ENCODE measurements at places on chromosomes 4 and X.
A peak's percentile ranks its signal among the peaks of the same experiment; 100 is the strongest.

DNA sequence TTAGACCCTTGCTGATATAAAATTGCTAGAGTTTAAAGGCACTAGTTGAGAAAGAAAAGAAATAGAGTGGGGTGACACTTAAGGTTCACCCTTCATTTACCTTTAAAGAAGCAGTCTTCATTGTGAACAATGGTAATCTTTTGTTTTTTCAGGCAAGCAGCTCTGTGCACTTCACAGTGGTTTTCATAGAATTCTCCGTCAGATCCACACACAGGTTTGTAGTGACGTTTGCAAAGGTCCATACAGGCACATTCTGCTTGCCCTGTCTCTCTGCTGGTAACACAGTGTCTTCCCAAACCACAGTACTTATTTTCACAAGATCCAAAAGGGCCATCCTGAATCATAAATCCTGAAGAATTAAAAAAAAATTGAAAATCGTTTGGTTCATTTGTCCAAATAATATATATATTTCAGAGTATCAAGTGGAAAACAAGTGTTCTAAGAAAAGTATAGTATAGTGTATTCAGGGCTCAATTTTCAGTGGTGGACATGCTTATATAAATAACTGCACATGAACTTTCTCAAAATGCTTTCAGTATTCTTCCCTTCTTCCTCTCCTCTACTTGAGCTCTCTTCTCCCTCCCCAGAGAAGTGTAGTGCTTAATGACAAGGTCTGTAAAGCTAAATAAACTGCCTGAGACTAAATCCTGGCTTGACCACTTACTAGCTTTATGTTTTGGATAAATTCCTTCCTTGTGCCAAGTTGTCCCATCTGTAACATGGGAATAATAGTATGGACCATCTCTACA, 243.3 kb downstream of the FSTL5 start:
- no peak for DNase-seq

GRCh38 chr4:10761903-10762302, 77.3 kb upstream of the CLNK start:
- no peak for DNase-seq

DNA sequence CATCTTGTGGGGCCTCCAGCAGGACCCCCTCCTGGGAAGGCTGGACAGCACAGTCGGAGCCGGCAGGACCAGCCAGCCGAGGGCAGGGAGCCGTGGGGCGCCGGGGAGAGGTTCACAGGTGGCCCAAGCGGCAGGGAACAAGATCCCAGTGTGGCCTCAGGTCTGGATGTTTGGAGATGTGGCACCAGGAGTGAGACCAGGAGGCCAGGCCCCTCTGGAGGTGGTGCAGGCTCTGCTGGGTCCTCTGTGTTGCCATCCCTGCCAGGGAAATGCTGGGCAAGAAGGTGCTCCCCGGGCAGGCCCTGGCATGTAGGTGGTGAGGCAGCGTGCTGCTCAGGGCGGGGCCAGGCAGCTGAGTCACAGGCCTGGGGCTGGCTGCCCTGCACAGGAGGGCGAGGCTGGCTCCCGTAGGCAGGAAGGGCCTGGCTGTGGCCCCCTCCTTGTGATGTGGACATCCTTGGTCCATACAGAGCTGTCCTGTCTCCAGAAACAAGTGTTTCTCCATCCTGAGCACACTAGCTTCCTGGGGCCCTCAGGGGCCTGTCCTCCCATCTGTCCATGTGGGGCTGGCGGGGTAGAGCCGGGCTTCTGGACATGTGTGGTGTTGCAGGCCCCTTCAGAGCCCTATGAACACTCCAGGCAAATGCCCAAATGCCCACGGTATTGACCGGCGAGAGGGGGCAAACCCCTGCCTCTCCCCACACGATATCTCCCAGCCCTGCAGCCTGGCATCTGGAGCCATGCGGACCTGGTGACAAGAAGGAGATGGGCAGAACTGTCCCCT, 4.8 kb upstream of the HGFAC start:
- DNase-seq = no peak

GRCh38 chr4:141684785-141685184, 48.4 kb downstream of the IL15 start:
- DNase-seq = no peak

DNA sequence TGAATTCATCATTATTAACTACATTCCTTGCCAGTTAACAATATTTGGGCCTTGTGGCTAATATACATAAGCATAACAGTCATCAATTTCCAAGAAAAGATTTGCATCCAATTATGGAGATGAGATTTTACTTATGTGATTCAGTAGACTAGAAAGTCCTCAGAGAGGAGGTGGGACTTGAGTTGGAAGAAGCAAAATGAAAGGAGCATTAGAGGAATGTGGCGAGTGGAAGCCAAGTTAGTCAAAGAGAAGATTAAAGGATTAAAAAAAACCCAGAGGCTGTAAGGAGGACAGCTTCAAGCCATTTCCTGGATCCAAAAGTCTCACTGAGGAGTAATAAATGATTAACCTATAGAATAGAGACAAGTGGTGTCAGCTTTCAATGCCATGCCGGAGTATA, 1099.4 kb upstream of the IGFBP7 start:
- no peak for DNase-seq

DNA sequence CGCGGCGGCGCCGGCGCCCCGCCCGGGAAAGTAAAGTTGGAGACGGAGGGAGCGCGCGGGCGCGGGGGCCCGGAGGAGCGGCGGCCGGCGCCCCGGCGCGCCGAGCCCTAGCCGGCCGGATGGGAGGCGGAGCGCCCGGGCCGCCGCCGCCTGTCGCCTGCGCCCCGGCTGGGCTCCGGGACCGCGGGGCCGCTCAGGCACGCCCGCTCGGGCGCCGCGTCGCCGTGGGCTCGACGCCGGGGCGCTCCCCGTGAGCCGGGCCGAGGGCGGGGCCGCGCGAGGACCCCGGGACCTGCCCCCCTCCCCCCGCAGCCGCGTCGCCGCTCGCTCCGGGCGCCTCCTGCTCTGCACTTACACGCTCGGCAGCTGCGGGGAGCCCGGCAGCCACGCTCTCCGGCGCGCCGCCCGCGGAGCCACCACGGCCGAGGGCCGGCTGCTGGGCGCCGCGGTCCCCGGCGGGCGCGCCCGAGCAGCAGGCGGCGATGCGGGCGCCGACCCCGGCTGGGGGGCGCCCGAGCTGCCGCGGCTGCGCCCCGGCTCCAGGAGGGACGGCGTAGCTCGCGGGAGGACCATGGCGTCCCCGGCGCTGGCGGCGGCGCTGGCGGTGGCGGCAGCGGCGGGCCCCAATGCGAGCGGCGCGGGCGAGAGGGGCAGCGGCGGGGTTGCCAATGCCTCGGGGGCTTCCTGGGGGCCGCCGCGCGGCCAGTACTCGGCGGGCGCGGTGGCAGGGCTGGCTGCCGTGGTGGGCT, at the start of gene ADRA2C:
Gene ADRA2C, plus strand, starts transcription at position 350 of the 749 bp plus-strand sequence. Its CDS starts 222 bp downstream, at position 572.
- DNase-seq = no peak

GRCh38 chr4:169677150-169677748, 56.9 kb downstream of the CLCN3 start:
- DNase-seq = no peak

- DNase-seq = no peak
These were observed 3.8 kb upstream of the NSG1 start for GRCh38 chr4:4383085-4383484.

GRCh38 chr4:118357601-118358000, 4.8 kb upstream of the PRSS12 start:
- no peak for DNase-seq

DNA sequence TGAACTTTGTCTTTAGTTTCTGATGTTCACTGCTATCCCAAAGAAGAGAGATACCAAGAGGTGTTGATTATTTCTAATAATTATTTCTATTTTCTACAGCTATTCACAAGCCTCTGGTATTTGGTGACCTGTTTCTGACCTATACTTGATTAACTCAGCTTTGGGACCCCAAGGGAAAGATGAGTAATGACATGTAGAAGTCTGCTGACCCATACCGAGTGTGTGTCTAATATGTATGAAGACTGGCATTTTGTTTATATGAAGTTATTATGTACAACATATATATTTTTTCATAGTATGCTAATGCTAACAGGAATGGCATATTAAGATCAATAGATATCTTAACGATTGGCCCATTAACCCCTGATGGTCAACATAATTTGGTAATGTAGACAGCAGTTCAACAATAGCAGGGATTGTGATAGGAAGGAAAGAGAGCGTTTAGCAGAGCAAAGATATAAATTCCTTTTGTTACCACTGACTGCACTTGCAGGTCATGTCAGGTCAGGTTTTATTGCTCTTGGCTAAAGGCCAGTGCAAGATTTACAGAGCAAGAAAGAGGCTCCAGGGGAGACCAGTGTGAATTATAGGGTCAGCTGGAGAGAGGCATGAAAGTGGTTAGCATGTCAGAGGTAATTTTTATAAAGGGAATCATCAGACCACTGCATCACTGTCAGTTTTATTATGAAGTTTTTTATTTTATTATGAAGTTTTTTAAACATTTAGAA, 94.7 kb upstream of the DIPK2B start:
- no peak for DNase-seq

DNA sequence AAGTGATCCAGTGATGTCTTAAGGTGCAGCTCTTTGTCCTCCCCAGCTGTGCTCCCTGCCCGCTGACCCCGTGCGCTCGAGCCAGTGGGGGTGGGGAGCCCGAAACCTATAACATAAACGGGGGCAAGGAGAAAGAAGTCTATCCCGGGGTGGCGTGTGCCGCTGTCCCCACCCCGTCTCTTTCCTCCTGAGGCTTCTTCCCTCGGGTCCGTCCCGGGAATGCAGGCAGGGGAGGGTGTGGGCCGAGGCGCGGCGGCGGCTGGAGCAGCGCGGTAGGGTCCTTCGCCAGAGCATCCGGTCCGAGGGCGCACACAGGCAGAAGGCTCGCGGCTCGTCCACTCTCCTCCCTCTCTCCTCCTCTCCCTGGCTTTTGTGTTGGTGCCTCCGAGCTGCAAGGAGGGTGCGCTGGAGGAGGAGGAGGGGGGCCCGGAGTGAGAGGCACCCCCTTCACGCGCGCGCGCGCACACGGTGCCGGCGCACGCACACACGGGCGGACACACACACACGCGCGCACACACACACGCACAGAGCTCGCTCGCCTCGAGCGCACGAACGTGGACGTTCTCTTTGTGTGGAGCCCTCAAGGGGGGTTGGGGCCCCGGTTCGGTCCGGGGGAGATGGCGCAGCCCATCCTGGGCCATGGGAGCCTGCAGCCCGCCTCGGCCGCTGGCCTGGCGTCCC, at the start of gene RAB33A:
Gene RAB33A, plus strand, starts transcription at position 517 of the 681 bp plus-strand sequence. Its CDS starts 101 bp downstream, at position 618.
- peak; percentile 40 for DNase-seq

GRCh38 chr4:129738175-129738574, 642.2 kb downstream of the C4orf33 start:
- DNase-seq = no peak

- DNase-seq = no peak
These were observed 73.5 kb downstream of the WDR19 start for GRCh38 chr4:39255871-39256270.

- no peak for DNase-seq
These were observed 54.0 kb downstream of the GC start for GRCh38 chr4:71729856-71730255.

GRCh38 chr4:152910521-152910920, 25.6 kb upstream of the FHDC1 start:
- DNase-seq = no peak

DNA sequence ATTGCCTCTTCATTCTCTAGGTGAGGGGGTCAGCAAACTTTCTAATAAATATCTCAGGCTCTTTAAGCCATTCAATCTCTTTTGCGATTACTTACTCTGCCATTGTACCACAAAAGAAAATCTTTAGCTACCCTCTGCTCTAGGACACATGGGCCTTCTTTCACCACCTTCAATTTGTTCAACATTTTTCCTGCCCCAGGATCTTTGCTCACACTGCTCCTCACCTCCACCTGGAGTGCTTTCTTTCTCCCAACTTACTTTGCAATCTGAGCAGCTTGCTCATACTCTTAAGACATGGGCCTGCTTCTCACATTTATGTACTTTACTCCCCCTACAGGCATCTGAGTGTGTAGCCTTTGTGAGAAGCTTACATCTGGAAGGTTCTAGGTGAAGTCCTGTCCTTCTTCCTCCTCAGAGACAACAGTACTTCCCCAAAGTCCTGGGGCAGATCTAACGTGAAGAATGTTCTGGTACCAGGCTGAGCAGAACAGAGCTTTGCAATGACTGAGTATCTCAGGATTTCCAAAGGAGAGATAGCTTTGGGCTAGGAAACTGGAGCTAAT, 55.0 kb upstream of the PRDM5 start:
- DNase-seq = no peak

- no peak for DNase-seq
These were observed 79.6 kb upstream of the WDR1 start for GRCh38 chr4:10196191-10196590.

- no peak for DNase-seq
These were observed 57.0 kb downstream of the SORBS2 start for GRCh38 chr4:185754961-185755360.

DNA sequence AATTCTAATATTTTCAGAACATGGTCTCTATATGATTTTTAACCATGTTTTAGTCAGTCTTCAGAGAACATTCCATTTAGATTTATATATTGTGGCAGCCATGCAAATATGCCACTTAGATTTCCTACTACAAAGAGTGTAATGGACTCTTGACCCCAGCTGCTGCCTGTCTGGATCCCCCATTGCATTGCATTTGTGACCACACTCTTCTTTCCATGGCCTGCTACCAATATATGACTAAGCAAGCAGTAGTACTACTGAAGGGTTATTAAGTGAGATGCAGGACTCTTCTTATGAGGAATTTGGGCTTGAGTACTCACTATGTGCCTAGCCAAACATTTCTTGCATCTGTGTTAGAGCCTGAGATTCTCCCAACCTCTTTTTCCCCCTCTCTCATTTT, 306.8 kb downstream of the PDHA2 start:
- DNase-seq = no peak

DNA sequence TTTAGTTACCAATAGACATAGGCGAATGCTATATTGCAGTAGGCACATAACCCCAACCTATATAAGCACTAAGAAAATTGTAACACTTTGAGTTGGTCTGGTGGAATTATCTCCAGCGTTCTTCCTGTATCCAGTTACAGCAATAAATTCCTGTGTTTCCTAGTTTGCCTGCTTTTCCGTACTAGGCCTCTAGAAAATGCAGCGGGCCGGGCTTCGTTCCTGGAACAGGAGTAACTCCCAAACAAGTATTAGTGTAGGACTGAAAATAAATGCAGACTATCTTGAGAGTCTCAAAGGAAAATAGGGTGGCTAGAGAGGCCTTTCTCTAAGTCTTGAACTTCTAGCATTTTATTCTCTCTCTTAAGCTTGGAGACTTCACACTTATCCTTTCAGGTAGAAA, 159.8 kb downstream of the OR13H1 start:
- no peak for DNase-seq

DNA sequence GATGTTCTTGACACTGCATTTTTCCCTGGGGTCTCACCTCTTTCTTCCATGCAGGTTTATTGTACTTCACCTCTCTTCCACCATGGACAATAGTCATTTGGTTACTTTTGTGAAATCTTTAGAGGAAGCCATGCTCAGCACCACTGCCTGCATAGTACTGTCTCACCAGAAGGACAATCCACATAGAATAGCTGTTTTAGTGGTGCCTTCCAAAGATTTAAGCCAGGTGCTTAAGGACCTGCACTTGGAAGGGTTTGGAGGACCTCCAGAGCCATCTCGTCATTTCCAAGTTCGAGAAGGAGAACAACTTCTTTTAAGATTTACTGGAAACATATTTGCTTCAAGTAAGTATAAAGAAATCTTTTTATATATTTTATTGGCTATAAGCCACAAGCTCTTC, 26.7 kb downstream of the DTHD1 start:
- DNase-seq = no peak

GRCh38 chrX:67555578-67556203, 11.9 kb downstream of the AR start:
- DNase-seq = no peak

GRCh38 chr4:169758401-169758962, 738 bp upstream of the HPF1 start:
- DNase-seq = no peak

GRCh38 chr4:24798036-24798610, 2.8 kb downstream of the SOD3 start:
- DNase-seq = no peak

All from activated naive CD4-positive, alpha-beta T cell treated with Interleukin-2 at 50 U/mL for 16 hours (primary cell).